Posterior vena cava (tissue), 2 donors: ENCODE measurements at places on chromosomes 2 and 18. TPM values are rescaled to one million over a fixed set of nuclear protein-coding genes. Genes with fewer than 3 reads are reported as not detected.

The AQP12A gene
- total RNA-seq = not detected

- DNase-seq = no peak
Measured at GRCh38 chr2:205531072-205531471, 151.2 kb upstream of the NRP2 start.

DNA sequence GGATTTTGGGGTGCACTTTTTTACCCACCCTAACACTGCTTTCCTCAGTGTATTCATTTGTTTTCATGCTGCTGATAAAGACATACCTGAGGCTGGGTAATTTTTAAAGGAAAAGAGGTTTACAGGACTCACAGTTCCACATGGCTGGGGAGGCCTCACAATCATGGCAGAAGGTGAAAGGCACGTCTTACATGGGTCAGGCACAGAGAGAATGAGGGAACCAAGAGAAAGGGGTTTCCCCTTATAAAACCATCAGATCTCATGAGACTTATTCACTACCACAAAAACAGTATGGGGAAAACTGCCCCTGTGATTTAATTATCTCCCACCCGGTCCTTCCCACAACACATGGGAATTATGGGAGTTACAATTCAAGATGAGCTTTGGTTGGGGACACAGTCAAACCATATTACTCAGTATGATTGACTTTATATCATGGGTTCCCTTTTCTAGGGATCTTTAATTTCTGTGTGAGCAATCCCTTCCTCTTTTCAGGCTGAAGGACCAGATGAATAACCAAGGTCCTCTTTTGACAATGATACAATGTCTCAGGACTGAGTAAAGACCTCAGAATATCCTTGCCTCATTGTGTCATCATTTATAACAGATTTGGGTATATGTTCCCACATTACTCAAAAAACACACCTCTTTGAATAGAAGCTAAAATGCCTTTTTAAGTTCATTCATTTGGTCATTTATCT lies 100.1 kb upstream of the TRIB2 start:
- no peak for DNase-seq

DNA sequence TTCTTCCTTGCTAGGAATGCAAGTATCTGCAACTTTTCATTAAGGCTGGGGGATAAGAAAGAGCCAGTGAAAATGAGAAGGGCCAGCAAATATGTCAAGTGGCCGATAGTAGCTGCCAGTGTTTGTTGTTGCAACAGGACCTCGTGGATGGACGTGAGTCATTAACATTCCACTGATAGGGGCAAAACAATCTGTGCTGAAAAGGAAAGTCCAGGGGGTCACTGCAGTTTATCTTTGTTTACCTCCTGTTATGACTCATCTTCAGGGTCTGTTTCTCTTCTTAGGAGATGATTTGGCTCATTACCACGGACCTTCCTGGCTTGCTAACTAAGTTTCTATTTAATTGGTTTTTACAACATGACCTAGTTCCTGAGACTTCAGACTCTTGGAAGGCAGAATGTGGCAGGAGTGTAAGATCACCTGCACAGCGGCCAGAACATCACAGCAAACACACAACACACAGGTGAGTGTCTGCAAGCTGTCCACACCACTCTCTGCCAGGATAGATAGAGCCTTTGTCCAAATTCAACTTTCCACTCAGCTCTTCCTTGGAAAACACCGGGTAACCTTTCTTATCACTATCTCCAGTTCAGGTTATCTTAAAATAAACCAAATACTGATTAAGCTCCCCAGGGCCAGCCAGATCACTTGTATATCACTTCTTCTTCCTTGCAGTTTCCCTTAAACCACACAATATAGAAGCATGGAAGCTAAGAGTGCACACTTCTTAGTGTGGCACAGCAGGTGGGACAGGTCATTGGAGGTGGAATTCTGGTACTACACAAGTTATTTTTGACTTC lies 157.5 kb upstream of the LMAN1 start:
- no peak for DNase-seq

DNA sequence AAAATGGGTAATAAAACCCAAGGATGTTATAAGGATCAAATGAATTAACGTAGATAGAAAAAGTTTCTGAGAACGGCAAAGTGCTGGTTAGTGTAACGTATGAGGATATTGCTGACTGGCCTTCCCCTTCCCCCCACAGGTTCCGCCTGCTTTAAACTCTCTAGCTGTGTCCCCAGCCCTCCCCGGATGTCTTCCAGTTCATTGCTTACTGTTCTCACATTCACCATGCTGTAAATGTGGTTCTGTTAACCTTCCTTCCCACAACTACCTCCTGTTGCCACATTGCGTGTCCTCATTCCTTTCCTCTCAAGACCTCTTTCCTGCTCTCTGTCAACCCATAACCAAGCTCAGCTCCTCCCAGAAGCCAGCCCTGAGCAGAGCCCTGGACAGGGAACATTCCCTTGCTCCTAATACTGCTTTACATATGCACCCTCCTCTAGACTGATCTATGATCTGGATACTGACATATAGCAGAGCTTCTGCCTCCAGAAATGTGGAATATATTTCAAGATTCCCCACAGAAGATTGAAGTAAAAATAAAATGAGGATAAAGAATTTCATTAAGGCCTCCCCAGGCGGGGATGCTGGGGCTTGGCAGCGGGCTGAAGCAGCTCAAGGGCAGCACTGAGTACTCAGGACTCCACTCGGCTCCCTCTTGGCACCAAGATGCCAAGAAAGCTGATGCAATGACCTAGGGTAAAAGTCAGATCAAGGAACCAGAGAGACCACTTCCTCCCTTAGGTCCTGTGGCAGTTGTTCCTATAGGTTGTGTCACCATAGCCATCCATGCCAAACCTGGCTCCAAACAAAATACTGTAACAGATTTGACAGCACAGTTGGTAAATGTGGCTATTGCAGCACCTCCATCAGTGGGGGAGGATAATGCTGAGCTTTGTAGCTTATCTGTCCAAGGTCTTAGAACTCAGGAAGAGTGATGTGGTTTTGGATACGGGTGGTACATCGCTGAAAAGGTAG lies 136.4 kb upstream of the PIK3C3 start:
- DNase-seq = no peak

The DCDC2C gene
- total RNA-seq = not detected

DNA sequence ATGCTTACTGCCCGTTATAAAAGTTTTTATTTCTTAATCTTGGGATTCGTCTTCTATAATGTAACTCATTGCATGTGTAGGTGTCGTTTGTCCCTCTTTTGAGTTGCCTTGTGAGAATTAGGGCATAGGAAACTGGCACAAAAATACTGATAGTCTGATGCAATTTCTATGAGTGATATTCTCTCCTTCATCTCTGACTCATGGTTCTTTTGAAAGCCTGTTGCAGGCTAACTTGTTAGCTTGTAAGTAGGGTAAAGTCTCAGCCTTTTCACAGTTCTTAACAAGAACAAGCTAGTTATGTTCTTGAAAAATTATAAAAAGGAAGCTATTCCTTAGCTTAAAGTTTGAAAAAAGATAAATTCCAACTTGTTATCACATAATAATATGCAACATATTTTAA lies 1085.4 kb upstream of the NRXN1 start:
- no peak for DNase-seq

GRCh38 chr2:122528061-122528460 lies 772.6 kb downstream of the TSN start:
- no peak for DNase-seq

The ASIC4 gene
- 0.38 TPM for total RNA-seq

The IGFBP5 gene
- 466 TPM for total RNA-seq

The DNAH6 gene
- 0.46 TPM for total RNA-seq

The ALK gene
- 0.37 TPM for total RNA-seq

The MREG gene
- 0.74 TPM for total RNA-seq

DNA sequence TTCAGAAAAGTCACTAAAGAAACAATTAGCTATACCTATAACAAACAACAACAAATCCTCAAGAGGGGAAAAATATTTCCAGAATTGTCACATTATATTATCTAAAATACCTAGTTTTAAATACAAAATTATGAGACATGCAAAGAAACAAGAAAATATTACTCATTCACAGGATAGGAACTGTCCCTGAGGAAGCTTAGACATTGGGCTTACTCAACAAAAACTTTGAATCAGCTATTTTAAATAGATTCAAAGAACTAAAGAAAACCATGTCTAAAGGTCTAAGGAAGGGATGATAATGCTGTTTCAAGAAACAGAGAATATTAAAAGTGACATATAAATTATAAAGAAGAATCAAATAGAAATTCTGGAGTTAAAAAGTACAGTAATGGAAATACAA lies 131.9 kb upstream of the ZNF516 start:
- no peak for DNase-seq

- DNase-seq = no peak
Measured at GRCh38 chr2:221758076-221758475, 186.0 kb upstream of the EPHA4 start.

DNA sequence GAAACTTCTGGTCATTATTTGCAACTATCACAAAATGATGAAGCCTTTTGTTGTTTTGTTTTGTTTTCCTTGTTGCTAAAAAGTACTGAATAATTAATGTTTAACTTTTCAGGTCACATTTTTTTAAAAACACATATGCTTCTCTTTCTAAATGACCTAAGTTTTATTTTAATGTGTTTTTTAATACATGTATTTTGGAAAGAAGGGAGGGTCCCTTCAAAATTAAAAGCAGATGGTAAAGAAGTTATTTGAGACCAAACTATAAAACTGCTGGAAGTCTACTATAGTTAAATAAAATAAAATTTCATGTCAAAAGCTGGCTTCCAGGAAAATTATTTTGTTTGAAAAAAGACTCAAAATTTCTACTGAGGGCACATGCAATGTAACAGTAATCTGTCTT lies 39.5 kb upstream of the ASNSD1 start:
- no peak for DNase-seq

The CYS1 gene
- total RNA-seq = 9.1 TPM
